ENCODE measurements at places on chromosomes 1 and 21.
A peak's percentile ranks its signal among the peaks of the same experiment; 100 is the strongest.

GRCh38 chr21:28769683-28770082 is 223.0 kb downstream of the LTN1 start:
- DNase-seq = no peak

GRCh38 chr1:151134396-151134795 is 12.0 kb downstream of the SEMA6C start:
- no peak for DNase-seq

DNA sequence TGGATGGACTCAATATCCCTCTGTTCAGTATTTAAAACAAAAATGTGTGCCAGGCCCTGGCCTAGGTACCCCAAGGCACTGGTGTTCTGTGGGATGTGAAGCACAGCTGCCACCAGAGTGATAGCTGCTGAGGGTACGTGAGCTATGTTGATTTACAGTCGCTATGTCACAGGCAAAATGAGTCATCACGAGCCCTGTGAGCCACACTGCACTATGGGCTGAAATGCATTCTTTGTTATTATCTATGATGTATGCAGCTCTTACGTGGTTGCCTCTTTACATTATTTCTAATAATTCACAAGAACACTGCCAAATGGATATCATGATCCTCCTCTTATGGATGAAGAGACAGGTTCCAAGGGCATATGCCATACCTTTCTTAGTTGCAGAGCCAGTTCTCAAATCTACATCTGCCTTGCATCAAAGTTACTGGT is 2.1 kb downstream of the TEX38 start:
- DNase-seq = no peak

- DNase-seq = peak; percentile 56
These were observed 61.5 kb upstream of the GJA5 start for GRCh38 chr1:147821883-147822282.

GRCh38 chr1:177800400-177801088 is 169.3 kb downstream of the SEC16B start:
- peak; percentile 61 for DNase-seq

DNA sequence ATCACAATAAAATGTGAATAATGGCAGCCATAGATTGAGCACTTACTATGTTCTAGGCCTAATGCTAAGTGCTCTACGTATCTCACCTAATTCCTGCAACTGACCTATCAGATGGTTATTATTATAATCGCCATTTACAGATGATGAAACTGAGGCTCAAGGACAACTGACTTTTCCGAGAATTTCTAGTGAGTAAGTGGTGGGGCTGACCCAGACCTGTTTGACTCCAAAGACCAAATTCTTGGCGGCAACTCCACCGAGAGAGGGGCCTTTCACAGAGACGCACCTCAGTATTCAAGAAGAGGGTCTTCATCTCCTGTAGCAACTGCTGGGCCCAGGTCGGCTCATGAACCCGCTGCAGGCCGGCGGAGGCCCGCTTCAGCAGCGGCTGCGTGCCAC is 573 bp downstream of the TMEM234 start:
- DNase-seq = no peak

DNA sequence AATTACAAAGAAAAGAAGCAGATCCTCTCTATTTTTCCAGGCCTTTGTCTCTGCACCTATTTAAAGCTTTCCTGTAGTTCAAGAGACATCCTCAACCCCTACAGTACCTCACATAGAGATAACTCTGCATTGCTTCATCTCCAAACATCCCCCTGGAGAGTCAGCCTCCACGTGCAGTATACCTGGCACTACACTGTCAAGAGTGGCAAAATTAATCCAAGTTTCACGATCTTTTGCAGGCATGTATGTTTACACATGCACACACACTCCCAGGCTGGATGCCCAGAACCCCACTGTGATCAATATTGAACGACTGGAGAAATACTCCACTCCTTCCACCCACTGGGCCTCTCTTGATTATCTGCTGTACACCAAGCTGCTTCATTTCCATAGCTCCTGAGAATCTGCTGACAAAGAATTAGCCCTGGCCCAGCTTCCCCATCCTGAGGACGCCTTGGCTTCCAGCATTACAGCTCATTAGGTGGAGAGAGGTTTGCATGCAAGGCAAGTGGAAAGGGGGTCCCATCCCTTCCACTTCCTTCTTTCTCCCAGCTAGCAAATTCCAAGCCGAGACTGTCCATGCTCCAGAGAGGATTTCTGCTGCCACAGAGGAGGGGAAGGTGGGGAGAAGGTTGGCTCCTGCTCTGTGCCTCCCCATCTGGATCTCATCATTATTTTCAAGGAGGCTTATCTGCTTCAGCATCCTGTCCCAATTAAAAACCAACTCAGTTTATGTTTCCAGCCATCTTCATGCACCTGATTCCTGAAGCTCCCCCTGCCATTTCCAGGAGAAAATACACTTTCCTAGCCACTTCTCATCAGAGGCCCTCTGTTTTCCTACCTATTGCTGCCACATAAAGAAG is 66.5 kb upstream of the GOLT1A start:
- no peak for DNase-seq

- no peak for DNase-seq
These were observed 105.0 kb upstream of the TMEM51 start for GRCh38 chr1:15048437-15048980.

DNA sequence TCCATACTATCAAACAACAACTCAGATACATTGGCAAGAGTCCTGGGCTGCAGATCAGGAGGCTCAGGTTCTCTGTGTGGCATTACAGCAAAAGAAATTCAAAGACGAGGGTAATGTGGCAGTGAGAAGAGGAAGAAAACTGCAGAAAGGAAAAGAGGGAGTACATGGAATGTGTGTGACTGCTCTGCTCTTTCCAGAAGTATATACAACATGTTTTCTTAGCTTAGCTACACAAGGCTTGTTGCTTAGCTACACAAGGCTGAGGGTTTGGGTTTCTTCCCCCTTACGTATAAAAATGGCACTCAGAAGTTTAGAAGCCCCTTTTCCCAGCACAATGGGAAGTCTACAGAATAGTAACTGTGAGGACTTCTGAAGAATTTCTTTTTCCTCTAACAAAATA is 86.0 kb downstream of the PRRX1 start:
- no peak for DNase-seq

- no peak for DNase-seq
These were observed 65.2 kb upstream of the MARK1 start for GRCh38 chr1:220462752-220463151.

DNA sequence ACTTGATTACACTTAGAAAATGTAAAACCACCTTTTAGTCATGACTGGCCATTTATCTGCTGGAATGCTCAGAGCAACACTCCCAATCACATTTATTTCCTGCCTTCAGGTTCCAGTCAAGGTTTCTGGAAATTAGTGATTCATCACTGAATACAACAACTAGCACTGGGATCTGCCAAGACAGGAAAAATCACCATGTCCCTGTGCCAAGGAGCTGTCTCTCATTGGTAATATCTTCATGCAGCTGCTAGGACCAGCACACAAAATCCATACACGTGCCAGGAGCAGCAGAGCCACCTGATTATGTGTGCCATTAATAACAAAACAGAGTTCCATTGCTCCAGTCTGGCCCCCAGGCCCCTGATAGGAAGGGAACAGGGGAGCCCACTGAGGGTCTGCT is 194.6 kb downstream of the TNR start:
- DNase-seq = no peak

DNA sequence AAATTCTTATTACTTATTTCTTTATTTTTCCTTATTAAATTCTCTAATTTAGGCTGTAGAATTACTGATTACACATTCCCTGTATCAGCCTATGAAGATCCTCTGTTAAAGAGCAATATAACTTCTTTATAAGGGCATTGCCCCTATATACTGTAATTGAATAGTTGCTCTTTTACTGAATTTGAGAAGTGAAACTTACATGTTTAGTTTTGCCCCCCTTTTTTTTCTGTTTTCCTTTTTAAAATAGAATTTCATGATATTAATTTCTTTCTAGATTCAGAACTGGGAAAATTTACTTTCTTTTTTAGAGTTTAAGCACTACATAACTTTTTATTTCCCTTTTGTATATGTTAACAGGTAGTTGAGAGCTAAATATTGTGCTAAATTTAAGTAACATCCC is 29.5 kb upstream of the PGM1 start:
- DNase-seq = no peak

DNA sequence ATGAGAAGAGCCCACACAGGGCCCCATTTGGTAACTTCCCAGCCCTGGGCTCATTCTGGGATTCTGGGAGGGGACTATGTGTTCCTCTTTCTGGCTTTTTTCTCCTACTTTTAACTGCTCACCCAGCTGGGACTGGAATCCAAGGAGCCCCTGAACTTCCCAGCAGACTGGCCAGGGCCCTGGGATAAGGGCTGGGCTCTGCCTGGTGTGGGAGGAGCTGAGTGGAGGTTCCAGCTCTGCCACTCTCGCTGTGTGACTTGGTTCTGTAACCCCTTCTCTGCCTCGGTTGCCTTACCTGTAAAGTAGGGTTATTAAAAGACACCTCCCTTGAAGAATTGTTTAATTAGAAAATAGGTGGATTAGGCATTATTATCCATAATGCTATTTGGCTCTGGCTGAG is 19.6 kb upstream of the EPB41 start:
- no peak for DNase-seq

GRCh38 chr1:11648732-11649158 is 5.5 kb downstream of the FBXO2 start:
- DNase-seq = peak; percentile 47

- DNase-seq = no peak
These were observed 6.9 kb downstream of the PLPP3 start for GRCh38 chr1:56572334-56573050.

GRCh38 chr21:28821276-28822122 is 171.2 kb downstream of the LTN1 start:
- no peak for DNase-seq

- no peak for DNase-seq
These were observed 24.6 kb downstream of the OPTC start for GRCh38 chr1:203518541-203518940.
